LHCN-M2 (cell line): ENCODE measurements at places on chromosomes 11 and 22. TPM values are rescaled to one million over a fixed set of nuclear protein-coding genes. Genes with fewer than 3 reads are reported as not detected.
A peak's percentile ranks its signal among the peaks of the same experiment; 100 is the strongest.

GRCh38 chr11:47254386-47254785 lies 3.4 kb upstream of the NR1H3 start:
- DNase-seq = no peak

The TMEM151A gene
- total RNA-seq = 0.23 and 0.32 TPM in 2 replicates

The MICAL2 gene
- total RNA-seq = 83.0 and 85.3 TPM in 2 replicates

- no peak for DNase-seq
These were observed 23.2 kb downstream of the ARHGAP1 start for GRCh38 chr11:46677169-46677568.

The CCDC15 gene
- 13.3 and 16.0 TPM in 2 replicates for total RNA-seq

DNA sequence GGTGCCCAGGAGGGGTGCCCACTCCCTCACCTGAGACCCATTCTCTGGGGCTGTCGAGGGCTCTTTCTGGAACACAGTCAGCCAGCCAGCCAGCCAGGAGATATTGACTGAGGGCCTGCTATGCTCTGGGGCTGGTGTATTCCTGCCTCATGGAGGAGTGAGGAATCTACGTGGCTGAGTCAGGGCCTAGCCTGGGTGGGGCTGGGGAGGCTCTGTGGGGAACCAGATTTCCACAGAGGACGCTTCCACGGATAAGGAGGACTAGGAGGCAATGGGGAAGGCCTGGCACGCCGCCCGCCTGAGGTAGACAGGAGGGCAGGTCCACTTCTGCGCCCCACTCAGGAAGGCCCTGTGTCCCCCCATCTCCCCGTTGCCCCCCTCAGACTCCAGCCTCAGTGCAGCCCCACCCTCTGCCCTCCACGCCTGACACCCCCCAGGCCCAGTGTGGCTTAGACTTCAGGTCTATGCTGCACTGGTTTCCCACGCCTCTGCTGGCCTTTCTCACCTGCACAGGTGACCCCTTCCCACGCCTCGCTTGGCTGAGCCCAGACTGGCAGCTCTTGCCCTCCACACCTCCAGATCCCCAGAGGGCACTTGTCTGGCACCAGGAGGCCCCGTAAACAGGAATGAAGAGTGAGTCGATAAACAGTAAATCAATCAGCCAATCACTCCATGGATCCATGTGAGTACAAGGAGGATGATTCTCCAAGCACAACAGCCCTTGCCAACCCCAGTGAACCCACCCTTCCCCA lies 37.5 kb downstream of the MACROD1 start:
- DNase-seq = no peak

GRCh38 chr22:36481393-36482168 lies at the start of gene TXN2:
Gene TXN2 (minus strand): TSS chr22:36481640. CDS start chr22:36480837, 803 bp downstream.
- DNase-seq = peak; percentile 94

The TTC38 gene
- 38.0 and 38.6 TPM in 2 replicates for total RNA-seq

GRCh38 chr11:19437760-19438159 lies 197.0 kb upstream of the E2F8 start:
- DNase-seq = peak; percentile 75

DNA sequence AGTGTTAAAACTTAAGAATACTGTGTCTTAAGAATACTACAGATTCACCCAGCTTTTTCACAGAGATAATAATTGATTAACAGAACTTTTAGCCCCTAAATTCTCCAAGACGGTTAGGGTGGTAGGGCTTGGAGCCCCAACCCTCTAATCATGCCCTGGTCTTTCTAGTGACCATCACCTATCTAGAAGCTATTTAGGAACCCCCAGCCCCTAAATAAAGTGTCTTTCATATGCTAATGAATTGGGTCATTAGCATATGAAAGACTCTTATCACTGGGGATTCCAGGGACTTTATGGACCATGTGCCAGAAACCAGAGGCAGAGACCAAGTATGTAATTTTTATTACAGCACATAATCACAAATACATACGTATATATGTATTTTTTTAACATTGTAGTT lies 999.7 kb upstream of the RAG2 start:
- DNase-seq = no peak

DNA sequence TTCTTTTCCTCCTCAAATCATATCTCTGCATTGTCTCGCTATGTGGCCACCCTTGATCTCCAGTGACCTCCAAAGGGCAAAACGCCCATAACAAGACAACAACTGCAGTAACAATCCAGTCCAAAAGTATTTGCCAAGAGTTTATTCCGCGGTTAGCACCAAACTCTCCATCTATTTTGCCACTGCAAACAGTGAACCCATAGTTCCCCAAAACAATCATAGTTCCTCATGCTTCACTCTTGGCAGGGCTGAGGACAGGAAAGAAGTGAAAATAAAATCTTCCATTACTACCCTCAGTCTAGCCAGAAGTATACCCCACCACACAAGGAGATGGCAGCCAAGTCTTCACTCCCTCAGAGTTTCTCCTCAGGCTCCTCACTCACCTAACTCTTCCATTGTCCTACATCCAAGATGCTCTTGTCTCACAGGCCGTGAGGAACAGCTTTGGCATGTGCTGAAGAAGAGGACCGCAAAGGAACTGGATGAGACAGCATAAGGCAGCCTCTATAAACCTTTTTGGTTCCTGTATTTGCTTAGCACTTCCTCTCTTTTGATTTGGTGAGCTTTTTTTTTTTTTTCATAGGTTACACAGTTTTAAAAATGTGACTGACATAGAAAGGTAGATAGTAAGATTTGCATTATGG lies at the start of gene LPXN:
Gene LPXN, minus strand, starts transcription at position 480 of the 644 bp plus-strand sequence. Its CDS starts 84 bp downstream, at position 396.
- peak; percentile 78 for DNase-seq

GRCh38 chr11:72379384-72380131 lies 54.8 kb downstream of the CLPB start:
- peak; percentile 83 for DNase-seq

- peak; percentile 48 for DNase-seq
These were observed 27.8 kb upstream of the GRAMD4 start for GRCh38 chr22:46592390-46592872.

The RPS19BP1 gene
- 104 and 123 TPM in 2 replicates for total RNA-seq

DNA sequence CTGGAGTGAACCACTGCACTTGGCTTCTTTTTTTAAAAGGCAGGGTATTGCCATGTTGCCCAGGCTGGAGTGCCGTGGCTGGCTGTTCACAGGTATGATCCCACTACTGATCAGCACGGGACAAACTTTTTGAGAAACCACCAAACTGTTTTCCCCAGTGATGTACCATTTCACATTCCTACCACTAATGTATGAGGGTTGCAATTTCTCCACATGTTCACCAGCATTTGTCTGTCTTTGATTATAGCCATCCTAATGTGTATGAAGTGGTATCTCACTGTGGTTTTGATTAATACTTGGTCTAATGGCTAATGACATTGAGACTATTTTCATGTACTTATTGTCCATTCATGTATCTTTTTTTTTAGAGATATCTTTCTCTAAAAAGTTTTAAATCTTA lies 41.5 kb upstream of the EP300 start:
- DNase-seq = no peak

- peak; percentile 27 for DNase-seq
These were observed 38.1 kb downstream of the COA4 start for GRCh38 chr11:73838443-73839122.

The TECTA gene
- total RNA-seq = 0.32 and 0.40 TPM in 2 replicates

GRCh38 chr22:49956418-49956770 lies 4.2 kb upstream of the PIM3 start:
- no peak for DNase-seq

- no peak for DNase-seq
These were observed 13.5 kb downstream of the DNAJC24 start for GRCh38 chr11:31383116-31383515.

The TRIM22 gene
- total RNA-seq = 71.6 and 90.5 TPM in 2 replicates

GRCh38 chr22:40324468-40325305 lies 21.6 kb upstream of the ADSL start:
- DNase-seq = no peak

The TENM4 gene
- 0.06 TPM in 2 replicates for total RNA-seq

- DNase-seq = no peak
These were observed 61.6 kb downstream of the SYTL2 start for GRCh38 chr11:85749287-85749834.

The ISX gene
- total RNA-seq = not detected in 2 replicates

GRCh38 chr11:119481021-119481666 lies 58.2 kb upstream of the THY1 start:
- DNase-seq = peak; percentile 99

The DDI1 gene
- not detected in 2 replicates for total RNA-seq

DNA sequence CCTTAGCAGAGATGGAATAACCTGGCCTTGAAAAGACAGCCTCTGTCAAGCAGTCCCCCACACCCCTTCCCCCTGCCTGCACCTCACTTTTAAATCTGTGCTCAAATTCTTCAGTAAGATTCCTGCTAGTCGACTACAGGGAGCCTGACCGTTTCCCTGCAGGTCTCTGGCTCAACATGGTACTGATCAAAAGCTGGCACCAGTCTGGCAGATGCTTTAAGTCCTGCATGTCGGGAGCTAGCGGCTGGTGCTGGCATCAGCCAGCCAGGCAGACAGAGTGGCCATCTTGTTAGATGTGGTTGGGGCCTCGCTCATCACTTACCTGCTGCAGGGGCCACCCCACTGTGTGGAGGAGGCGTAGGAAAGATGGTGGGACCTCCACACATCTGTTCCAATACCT lies 204.4 kb upstream of the SORL1-AS1 start:
- no peak for DNase-seq

DNA sequence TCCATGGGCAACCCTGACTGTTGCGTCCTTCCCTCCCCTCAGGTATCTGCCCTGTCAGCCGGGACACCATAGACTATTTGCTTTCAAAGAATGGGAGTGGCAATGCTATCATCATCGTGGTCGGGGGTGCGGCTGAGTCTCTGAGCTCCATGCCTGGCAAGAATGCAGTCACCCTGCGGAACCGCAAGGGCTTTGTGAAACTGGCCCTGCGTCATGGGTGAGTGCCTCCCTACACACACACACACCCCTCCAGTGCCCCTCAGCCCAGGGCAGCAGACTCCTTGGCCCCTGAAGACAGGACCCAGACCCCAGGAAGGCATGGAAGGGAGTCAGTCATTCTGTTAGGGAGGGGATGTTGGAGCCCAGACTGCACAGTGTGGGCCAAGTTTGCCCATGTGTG lies 17.9 kb upstream of the UVRAG start:
- no peak for DNase-seq

The PANX2 gene
- 0.17 TPM in 1 of 2 replicates, not detected in the other for total RNA-seq

DNA sequence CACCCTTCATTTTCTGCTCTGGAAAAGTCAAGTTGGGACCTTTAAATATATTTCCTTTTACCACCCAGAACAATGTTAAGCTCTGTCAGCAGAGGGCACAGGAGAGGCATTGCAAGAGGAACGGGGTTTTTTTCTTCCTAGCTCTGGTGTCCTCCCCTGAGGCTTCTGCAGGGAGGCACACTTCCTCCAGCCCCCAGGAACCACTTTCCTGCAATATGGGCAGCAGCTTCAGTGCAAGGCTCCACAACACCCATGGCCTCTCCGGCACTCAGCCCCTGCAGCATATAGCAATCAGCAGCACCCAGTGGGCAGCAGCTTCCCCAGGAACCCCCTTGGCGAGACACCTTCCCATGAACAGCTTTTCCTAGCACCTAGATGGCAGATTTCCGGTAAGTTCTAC lies 101.4 kb downstream of the SYT9 start:
- no peak for DNase-seq

- DNase-seq = no peak
These were observed at the start of gene NAALADL1 for GRCh38 chr11:65058419-65059054. Gene NAALADL1 (minus strand): TSS chr11:65058553. CDS start chr11:65058521, 32 bp downstream.

DNA sequence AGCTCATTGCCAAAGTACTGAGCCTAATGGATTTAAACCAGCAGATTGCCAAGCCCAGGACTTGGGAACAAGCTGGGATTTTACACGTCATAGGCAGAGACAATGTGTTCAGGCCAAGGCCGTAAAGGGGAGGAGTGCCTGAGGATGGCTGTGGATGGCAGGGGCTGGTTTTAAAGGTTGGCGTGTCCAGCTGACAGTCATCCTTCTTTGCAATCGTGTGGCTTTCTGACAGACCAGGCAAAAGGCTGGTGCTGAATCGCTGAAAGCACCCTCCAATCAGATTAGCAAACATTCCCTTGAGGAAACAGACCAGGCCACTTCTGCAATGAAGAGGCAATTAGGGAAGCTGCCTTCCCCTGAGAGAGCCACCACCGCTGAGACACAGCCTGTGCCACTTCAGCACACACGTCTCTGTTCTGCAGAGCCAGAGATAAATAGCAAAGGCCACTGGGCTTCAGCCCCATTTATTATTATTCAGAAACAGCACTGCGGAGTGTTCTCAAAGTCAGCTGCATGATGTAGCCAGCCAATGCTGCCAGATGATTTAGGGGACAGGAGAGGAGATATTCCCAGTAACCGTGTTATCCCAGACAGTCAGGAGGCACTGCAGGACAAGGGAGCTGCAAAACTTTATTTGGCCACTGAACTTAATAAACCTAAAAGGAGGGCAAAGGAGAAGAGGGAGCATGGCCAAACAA lies 54.2 kb upstream of the CSNK2A3 start:
- DNase-seq = no peak

DNA sequence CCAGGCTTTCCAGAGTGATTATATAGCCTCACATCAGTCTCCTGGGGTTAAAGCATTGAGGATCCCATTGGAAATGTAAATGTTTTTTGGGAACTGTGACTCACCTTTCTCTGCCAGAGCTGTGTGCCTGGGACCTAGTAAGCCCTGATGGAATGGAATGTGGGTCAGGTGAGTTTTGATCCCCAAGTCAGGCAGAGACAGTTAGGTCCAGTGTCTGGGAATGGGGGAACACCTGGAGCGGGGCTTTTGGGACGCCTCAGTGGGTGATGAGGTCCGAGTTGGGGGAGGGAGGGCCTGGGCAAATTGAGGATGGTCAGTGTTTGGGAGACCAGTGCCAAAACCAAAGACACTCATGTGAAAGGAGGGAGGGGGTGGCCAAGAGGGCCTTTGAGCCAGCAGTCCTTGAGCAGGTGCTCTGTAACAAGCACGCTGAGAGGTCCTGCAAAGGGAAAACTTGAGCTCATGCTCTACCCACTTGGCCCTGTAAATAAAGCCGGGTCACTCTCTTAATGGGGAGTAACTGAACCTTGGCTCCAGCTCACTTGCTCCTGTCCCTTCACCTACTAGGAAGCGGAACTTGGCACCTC lies 104.7 kb downstream of the NAV2 start:
- DNase-seq = no peak

DNA sequence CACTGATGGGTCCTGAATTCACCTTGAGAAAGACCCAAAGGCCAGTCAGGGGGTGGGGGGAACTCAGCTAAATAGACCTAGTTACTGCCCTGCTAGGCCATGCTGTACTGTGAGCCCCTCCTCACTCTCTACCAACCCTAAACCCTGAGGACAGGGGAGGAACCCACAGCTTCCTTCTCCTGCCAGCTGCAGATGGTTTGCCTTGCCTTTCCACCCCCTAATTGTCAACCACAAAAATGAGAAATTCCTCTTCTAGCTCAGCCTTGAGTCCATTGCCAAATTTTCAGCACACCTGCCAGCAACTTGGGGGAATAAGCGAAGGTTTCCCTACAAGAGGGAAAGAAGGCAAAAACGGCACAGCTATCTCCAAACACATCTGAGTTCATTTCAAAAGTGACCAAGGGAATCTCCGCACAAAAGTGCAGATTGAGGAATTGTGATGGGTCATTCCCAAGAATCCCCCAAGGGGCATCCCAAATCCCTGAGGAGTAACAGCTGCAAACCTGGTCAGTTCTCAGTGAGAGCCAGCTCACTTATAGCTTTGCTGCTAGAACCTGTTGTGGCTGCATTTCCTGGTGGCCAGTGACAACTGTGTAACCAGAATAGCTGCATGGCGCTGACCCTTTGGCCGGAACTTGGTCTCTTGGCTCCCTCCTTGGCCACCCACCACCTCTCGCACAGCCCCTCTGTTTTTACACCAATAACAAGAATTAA lies 2.4 kb upstream of the TTC36 start:
- peak; percentile 51 for DNase-seq
